Activated naive CD4-positive, alpha-beta T cell treated with anti-CD3 and anti-CD28 coated beads, Interleukin-2, amount 50 U/mL, for 16 hours (primary cell): ENCODE measurements at places on chromosomes 1 and 21.
A peak's percentile ranks its signal among the peaks of the same experiment; 100 is the strongest.

GRCh38 chr1:227942021-227942715, 5.6 kb downstream of the WNT9A start:
- no peak for DNase-seq

- DNase-seq: no peak
Measured at GRCh38 chr21:31410499-31411131, 66.6 kb upstream of the TIAM1 start.

- peak; percentile 94 for DNase-seq
Measured at GRCh38 chr1:26321315-26322041, 3.7 kb downstream of the CD52 start.

DNA sequence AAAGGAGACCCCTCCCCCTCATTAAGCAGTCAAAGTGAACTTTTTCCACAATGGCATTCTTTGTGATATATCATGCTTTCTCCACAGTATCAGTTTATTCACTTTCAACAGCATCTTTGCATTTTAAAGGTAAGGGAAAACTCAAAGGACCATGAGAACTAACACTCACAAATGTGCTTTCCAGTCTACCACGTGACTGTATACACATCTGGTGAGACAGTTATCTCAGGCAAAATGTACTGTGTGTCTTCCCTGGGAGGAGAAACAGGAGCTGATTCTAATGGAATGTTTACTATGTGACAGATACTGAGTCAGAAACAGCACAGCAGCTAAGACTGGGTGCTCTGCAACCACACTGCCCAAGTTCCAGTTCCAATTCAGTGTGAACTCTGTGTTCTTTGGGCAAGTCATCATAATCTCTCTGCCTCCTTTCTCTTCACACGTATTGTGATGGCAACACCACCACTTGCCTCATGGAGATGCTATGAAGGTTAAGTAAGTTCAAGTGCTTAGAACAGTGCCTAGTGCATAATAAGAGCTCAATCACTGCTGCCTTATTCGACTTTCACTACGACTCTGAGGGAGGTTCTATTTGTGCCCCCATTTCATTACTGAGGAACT, 79.0 kb downstream of the SLC45A1 start:
- DNase-seq: no peak

GRCh38 chr1:1080122-1080757, 6.1 kb upstream of the RNF223 start:
- peak; percentile 18 for DNase-seq

- no peak for DNase-seq
Measured at GRCh38 chr1:192907545-192908243, 98.9 kb downstream of the RGS2 start.

DNA sequence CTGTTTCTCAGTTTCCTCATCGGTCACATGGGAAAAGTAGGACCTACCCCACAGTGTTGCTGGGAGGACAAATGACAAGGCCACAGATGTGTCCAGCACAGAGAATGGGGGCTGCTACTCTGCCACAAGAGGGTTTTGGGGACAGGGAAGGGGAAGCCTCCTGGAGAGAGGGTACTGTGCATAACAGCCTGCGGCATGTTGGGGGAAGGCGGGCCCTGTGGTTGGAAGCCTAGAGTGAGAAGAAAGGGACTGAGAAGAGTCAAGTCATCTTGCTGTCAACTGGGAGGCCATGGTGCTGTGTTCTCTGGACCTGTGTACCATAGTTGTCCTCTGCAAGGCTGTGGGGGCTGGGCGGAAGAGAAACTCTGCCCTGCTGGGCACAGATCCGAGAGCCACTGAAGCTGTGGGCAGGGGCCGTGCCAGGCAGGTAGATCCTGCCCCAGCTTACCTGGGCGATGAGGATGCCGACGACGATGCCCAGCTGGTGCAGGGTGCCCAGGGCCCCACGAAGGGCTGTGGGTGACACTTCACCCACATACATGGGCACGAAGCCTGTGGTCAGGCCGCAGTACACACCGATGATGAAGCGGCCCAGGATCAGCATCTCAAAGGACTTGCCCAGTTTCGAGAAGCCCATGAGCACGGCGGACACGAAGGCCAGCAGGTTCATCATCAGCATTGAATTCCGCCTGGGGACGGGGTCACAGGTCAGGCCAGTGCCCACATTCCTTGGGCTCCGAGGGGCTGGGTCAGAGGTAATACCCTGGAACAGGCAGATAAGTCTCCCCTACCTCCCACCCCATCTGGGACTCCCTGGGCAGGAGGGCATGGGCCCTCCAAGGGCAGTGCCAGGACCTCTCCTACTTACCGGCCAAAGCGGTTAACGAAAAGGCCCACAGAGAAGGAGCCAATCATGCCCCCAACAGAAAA, 28.2 kb downstream of the SLC2A1 start:
- no peak for DNase-seq

DNA sequence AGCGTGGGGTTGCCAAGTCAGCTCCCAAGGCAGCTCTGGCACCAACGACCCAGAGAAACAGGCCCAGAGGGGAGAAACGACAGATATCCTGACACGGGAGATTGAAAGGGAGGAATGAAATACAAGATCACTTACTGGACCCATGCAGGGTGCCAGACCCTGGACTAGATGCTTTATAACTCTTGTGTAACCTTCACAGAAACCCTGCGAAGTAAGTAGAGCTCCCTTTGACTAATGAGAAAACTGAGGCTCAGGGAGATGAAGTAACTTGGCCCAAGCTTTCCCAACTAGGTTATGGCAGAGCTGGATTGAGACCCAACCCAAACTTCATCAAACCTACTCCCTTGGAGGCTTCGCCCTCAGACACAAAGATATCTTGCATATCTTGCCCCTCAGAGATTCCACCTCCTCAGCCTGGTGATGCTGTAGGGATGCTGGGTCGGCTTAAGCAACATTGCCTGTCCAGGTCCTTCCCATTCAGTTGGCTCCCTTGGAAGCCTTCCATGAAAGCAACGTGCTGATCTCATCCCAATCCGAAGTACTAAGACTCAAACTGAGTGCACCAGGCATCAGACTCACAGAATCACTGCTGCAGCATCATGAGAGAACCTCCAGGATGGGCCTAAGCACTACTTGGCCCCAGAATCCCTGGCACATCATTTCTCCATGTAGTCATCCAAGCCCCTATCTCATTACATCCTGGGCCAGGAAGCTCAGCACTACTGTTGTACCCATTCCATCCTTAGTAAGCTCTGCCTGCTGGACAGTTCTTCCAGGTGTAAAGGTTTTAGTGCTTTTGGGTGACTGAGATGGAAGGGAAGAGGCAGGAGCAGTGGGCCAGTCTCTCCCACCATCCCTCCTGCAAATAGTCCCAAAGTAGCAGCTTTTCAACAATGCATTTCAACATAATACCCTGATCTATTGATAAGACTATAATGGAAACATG, 1.1 kb upstream of the IGSF9 start:
- no peak for DNase-seq

GRCh38 chr1:8257621-8258020, 60.3 kb upstream of the SLC45A1 start:
- no peak for DNase-seq
